Sciatic nerve (tissue), 2 donors: ENCODE measurements at places on chromosomes 11 and 22. TPM values are rescaled to one million over a fixed set of nuclear protein-coding genes. Genes with fewer than 3 reads are reported as not detected.
A peak's percentile ranks its signal among the peaks of the same experiment; 100 is the strongest.

The KCNQ1OT1 gene
- total RNA-seq = 7.2 TPM

DNA sequence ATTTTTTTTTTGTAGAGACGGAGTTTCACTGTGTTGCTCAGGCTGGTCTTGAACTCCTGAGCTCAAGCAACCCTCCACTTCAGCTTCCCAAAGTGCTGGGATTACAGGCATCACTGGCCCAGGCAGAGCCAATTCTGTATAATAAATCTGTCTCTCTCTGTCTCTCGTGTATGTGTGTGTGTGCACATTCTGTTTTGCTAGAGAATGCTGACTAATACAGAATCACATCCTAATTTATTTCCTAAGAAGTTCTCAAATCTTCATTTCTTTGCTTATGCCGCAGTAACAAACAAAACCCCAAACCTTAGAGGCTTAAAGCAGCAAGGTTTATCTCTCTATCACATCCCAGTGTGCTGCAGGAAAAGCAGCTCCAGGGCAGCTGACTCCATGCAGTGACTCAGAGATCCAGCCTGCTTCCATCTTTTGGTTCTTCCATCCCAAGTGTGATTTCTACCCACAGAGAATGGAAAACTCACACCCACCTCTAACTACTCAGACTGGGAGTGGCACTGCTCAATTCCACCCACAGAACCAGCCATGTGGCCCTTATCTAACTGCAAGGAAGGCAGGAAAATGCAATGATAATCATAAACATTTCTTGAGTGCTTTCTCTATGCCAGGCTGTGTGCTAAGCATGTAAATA, 35.1 kb upstream of the LRRC10B start:
- DNase-seq = no peak

The HSPB2 gene
- 14.4 TPM for total RNA-seq

- no peak for DNase-seq
Observed at GRCh38 chr22:49948958-49949913, 11.3 kb upstream of the PIM3 start.

DNA sequence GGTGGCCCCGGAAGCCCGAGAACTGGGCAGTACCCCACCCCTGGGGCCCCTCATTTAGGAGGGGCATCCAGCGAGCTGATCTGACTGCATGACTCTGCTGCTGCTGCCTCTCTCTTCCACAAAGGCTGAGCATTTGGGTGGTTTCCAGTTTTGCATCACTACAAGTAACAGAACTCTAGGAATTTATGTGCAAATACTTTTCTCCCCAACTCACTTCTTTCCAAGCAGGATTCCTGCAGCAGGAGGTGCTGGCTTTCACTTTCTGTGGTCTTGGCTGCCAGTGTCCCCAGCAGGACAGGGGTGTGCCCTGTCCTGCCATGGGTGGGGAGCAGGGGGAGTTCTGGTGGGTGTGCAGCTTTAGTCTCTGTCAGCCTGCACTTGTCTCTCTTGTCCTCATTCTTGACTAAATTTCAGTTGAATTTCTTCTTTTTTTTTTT, 21.2 kb downstream of the UPB1 start:
- no peak for DNase-seq

The VPREB1 gene
- total RNA-seq = not detected

GRCh38 chr11:102446606-102447005, 6.0 kb downstream of the TMEM123 start:
- no peak for DNase-seq

The IGSF9B gene
- 13.5 TPM for total RNA-seq

The USP2 gene
- total RNA-seq = 13.7 TPM

DNA sequence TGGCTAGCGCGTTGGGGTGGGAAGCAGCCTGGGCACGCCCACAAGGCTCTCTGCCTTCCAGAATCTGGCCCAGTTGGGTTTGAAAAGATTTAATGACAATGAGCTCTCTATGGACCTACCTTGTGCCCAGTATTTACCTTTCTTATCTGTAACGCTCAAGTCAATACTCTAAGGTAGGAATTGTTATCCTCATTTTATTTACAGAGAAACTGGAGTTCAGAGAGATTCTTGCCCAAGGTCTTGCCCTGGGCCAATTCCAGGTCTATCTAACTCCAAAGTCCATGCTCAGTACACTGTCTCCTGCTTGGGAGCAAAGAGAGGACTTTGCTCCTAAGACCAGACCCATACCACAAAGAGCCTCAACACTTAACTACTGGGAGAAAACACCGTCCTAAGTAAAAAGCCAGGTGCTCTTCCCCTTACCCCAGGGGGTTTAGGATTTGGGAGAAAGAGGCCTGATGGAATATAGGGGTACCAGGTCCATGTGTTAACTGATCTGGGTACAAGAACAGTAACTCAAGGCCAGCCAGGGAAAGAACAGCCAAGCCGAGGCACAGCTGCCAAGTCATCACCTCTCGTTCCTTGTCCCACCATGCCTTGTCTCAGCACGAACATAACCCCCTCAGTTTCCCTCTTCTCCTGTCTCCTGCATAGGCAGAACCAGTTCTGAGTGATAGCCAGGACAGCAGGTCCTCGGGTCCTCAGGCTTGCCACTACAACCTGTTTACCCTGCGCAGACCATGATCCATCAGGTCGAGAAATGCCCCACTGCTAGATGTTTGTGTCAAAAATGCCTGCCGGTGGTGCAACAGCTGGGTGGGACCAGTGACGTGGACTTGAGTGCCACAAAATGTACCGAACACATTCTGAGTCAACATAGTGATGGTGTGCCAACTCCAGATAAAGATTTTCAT, 14.6 kb downstream of the APOA4 start:
- DNase-seq = no peak

The GLYATL1B gene
- not detected for total RNA-seq

- no peak for DNase-seq
Observed at GRCh38 chr11:118401880-118402590, 629 bp downstream of the ATP5MG start.

GRCh38 chr11:110027627-110028371, 65.4 kb upstream of the ZC3H12C start:
- DNase-seq = no peak

- no peak for DNase-seq
Observed at GRCh38 chr11:97751405-97751804, 1269.3 kb upstream of the CNTN5 start.

The TESMIN gene
- total RNA-seq = 1.5 TPM

DNA sequence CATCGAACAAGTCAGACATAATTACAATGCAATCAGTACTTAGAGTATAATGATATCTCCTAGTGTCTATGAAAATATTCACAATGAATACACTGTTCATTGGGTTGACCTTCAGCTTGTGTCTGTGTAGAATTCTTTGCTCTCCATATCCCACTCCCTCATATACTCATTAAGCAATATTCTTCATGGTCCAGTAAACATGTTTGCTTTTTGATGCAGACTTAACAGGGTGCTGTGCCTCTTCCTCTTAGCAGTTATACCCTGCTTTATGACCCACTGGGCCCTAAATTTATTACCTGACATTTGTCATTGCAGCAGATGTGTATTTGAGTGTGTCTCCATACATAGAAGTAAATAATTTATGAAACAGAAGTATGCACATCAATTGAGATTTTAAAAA, 352.5 kb upstream of the CCDC179 start:
- DNase-seq = no peak

- no peak for DNase-seq
Observed at GRCh38 chr11:114166897-114167323, 107.4 kb downstream of the ZBTB16 start.

The FAT3 gene
- total RNA-seq = 2.2 TPM

DNA sequence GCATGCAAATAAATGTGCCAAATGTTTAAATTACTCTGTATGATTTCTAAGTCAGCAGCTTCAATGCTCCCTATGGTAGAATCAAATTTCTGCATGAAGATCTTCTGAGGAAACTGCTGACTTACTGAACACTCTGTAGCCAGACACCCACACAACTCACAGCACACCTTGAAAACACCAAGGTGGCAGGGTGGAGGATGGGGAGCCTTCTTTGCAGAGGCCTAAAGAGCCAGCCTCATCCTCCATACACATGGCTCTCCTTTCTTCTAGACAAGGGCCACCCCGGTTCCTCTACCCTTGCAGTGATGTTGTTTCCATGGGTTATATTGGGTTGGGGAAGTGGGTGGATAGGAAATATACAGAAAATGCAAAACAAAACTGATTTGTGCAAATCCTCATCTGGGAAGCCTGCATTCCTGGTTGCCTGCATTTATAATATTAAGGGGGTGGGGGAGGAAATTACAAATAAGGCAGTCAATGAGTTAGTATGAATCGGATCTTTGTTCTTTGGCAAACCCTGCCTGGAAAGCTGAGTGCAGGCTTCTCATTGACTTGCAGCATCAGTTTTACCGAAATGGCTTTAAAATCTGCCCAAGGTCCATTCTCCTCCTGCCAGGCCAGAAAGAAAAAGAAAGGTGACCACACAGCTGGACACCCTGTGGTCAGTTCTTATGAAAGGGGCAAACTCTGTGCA, 15.8 kb upstream of the ETS1 start:
- no peak for DNase-seq

- DNase-seq = no peak
Observed at GRCh38 chr22:42974223-42974622, 40.7 kb downstream of the PACSIN2 start.

- DNase-seq = no peak
Observed at GRCh38 chr11:11532574-11532973, 89.2 kb downstream of the GALNT18 start.

GRCh38 chr11:30853439-30853838, 267.3 kb upstream of the MPPED2 start:
- DNase-seq = no peak

The CATSPER1 gene
- not detected for total RNA-seq

GRCh38 chr11:2592559-2593392, 107.0 kb downstream of the KCNQ1OT1 start:
- DNase-seq = peak; percentile 39

The YPEL1 gene
- 8.2 TPM for total RNA-seq

DNA sequence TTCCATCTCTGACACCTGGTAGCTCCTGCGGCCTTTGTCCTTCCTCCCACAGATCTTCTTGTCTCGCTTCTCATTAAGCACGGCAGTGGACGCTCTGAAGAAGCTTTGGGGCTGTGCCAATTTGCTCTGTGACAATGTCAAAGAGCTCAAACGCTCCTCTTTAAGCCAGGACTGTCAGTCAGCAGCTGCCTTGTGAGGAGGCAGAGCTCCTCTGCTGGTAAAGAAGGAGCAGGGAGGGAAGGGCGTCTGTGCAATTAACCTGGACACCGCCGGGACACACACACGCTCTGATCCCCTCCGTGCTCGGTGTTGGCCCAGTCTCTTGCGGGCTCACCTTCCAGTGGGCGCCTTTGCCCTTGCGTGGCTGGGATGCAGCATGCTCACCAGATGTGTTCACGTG, 373.9 kb downstream of the BRD1 start:
- DNase-seq = no peak

DNA sequence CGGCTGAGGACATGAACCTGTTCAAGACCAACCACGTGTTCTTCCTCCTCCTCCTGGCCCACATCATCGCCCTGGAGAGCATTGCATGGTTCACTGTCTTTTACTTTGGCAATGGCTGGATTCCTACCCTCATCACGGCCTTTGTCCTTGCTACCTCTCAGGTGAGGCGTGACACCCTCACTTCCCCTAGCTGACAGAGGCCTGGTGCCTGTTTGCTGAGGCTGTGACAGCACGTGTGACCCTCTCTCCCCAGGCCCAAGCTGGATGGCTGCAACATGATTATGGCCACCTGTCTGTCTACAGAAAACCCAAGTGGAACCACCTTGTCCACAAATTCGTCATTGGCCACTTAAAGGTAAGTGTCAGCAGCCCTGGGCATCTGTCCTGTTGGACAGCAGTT, 12.3 kb downstream of the FADS2 start:
- no peak for DNase-seq

GRCh38 chr11:73236854-73237253, 18.8 kb downstream of the P2RY2 start:
- no peak for DNase-seq

- no peak for DNase-seq
Observed at GRCh38 chr11:121240650-121241303, 51.8 kb upstream of the SC5D start.

DNA sequence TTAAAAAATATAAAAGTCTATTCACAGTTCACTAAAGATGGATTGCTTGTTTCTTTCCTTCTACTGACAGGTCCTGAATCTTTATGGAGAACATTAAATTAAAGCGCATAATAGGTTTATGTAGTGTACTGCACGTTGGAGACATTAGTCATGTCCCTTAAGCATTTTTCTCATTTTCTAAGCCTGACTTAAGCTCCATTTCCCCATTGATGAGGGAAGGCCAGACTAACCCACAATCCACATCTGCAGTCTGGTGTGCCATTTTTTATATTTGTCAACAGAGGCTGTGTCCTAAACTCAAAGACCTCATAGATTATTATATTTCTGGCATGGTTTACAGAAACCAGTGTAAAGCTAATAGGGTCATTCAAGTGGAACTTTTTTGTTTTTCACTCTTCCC, 39.9 kb downstream of the CADM1 start:
- no peak for DNase-seq

The CALCB gene
- total RNA-seq = not detected

DNA sequence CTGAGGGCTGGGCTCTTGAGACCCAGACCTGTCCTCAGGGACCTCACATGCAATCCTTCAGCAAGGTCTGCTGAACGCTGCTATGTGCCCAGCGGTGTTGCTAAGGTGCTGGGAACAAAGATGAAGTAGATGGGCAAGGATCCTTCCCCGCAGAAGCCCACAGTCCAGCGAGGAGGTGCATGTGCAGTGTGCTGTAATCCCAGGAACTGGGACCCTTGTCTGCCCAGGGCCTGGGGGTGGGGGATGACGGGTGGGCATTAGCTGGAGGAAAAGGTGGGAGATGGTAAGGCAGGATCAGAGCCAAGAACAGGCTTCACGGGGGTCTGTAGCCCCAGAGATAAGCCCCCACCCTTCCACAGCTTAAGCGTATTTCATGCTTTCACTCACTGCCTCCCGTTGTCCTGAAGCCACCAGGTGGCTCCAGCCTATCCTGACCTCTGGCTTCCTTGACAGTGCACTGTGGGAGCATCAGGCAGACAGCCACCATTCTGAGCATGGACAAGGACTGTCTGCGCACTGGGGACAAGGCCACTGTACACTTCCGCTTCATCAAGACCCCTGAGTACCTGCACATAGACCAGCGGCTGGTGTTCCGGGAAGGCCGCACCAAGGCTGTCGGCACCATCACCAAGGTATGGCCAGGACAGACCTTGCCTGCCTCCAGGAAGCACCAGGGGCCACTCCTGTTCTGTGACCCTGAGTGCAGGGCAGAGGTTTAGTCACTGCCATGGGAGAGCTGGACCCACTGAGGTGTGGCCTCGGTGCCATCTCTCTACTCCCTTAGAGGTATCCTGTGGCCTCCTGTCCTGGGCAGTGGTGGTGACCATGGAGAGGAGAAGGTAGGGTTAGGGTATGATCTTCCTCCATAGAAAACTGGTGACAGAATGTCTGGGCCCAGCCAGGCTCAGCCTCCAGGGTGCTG, 22.0 kb downstream of the GTPBP1 start:
- DNase-seq = no peak

The TSPAN18 gene
- total RNA-seq = 45.5 TPM

DNA sequence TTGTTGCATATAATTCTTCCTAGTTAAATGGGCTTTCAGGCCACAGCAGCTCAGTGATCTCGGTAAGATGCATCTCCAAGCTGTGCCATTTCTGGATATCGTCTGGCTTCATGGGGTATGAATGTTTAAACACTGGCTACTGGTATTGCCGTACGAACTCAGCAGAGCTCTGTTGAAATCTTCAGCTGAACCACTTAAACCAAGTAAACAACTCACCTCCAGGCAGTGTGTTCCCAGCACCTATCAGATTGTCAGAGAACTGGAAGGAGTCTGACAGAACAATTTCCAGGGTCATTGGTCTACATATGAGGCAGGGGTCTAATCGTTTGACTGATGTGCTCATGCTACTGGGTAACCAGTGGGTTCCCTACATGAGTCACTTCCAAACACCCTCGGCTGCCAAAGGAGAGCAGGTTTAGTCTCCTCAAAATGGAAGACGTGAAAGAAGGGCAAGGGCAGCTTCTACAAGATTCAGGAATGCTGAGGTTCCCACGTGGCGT, 93.2 kb upstream of the BMAL1 start:
- DNase-seq = no peak
